ENCODE measurements at places on chromosomes 4 and X.

DNA sequence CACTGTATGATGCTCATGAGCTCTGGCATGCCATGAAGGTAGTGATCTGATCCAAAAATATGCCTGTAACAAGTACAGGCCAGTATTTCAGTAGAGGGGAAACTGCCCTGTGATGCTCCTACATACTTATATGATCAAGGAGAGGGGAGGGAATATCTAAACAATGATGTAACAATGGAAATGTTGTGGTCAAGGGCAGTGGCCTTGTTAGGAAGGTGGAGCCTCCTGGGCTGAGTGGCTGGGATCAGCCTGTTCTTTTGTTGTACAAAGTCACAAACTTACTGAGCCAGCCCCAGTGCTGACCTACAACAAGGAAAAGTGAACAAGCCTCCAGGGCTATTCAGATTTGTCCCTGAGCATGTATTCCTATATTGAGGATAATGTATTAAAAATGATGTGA lies 70.3 kb downstream of the ANXA10 start:
- no peak for DNase-seq

GRCh38 chr4:35818520-35818919 lies 425.8 kb downstream of the ARAP2 start:
- no peak for DNase-seq

- no peak for DNase-seq
Measured at GRCh38 chr4:170025523-170026252, 507 bp downstream of the MFAP3L start.

GRCh38 chrX:2427147-2427546 lies 73.6 kb downstream of the DHRSX start:
- no peak for DNase-seq

GRCh38 chrX:5646818-5647217 lies 581.8 kb downstream of the NLGN4X start:
- no peak for DNase-seq

GRCh38 chr4:139900964-139901376 lies 235.4 kb downstream of the MGST2 start:
- no peak for DNase-seq

DNA sequence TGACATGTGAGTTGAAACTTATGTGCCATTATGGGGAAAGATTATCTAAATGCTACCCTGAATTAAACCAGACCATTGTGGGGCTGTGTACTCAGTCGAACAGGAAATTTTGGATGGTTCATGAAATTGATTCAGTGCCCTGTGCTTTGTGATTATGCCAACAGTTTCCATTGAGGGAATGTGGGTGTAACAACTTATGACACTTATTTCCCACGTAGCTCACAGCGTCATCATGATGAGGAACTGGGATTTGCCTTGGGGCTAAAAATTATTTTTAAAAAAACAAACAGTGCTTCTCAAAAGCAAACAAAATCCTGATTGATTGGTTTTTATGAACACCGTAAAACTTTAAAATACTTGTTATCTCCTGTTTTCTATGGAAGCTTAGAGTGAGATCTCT lies 8.3 kb upstream of the CLTRN start:
- DNase-seq, result no peak

GRCh38 chr4:83552924-83553323 lies 17.0 kb downstream of the GPAT3 start:
- no peak for DNase-seq

GRCh38 chr4:16860516-16860915 lies 37.9 kb downstream of the LDB2 start:
- DNase-seq, result no peak

DNA sequence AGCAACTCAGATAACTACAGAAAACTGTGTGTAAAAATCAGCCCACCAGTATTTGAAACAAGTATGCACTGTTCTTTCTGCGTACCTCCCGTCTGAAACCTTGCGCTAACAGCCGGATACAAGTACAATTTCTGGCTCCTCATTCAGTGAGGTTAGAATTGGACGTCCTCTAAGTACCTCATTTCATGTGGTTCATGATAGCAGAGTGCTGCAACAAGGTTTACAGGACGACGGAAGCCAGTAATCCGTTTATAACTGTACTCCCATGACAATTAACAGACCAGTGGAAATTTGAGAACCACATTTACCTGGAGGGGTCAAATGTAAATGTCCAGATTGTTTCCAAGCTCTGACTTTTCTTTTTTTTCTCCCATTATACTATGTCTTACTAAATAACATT lies 52.9 kb upstream of the TENM3 start:
- no peak for DNase-seq

- no peak for DNase-seq
Measured at GRCh38 chr4:140255467-140255866, 101.5 kb upstream of the MAML3 start.

DNA sequence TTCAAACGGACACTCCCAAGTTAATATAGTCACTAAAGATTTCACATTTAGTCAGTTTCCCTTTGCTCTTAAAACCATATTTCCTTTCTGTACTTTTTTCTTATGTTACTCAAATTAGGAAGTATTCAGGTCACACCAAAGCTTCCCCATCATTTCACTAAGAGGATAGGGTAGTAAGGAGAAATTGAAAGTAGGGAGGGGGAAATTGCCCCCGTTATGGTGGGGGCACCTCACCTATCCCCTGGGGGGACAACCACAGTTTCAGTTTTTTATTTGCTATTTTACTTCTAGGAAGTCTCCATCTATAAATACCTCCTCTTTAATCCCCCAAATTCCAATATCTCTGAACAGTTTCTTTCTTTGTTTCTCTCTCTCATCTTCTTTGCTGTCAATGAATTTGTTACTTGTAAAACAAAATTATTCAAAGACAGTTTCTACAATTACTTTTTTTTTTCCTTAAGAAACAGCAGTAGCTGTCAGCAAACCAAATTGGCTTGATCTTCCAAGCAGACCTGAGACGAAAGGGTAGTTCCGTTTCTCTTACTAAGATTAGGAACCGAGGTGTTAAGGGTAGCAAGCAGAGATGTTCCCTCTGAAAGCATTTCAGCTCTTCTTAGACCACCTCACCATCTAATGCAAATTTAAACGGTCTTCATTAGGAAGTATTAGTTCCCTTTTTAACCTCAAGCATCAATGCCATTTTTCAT lies 160.2 kb upstream of the KLF3 start:
- no peak for DNase-seq

GRCh38 chr4:165199286-165199685 lies 8.1 kb upstream of the KLHL2 start:
- DNase-seq, result no peak

DNA sequence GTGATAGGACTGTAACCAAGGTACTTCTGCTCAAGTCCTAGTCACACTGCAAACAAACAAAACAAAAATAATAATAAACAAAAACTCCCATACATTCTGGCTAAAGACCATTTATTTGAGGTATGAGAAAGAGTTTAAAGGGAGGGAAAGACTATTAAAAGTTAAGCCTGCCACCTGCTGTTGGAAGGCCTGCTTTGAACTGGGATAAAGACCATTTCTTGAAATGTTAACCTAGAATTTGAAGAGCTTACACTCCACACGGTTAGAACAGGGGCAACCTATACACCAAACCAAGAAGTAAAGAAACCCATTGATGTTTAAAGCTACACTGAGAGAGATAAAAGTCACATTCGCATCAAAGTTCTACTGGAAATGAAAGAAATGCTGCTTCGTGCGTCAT lies 548.7 kb upstream of the DIPK2B start:
- DNase-seq, result no peak

DNA sequence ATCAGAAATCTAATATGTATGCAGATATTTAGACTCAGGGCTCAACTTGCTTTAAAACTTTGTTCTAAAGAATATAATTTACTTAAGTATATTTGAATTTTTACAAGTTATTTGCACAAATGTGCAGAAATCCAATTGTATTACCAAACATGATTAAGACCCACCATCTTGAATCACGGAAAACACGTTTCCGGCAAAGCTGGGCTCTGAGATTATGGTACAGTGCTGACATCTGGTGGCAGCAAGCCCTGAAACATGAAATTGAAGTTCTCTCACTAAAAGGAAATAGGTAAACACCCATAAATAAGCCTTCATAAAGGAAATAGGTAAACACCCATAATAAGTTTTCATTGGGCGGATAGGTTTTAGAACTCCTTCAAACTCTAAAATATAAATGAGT lies 98.3 kb upstream of the MAOA start:
- peak; percentile 30 for DNase-seq

DNA sequence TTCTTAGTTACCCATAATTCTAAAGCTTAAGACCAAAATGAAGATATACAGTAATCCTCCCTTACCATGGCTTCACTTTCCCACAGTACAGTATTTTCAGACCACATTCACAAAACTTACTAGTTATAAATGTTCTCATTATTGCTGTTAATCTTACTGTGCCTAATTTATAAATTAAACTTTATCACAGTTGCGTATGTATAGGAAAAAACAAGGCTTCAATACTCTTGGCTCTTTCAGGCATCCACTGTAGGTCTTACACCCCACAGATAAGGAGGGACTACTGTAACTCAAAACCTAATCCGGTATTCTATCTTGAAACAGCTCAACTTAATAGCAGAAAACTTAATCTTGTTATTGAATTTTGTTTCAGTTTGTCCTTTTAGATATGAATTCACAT lies 3.6 kb downstream of the HMGB2 start:
- DNase-seq, result no peak

DNA sequence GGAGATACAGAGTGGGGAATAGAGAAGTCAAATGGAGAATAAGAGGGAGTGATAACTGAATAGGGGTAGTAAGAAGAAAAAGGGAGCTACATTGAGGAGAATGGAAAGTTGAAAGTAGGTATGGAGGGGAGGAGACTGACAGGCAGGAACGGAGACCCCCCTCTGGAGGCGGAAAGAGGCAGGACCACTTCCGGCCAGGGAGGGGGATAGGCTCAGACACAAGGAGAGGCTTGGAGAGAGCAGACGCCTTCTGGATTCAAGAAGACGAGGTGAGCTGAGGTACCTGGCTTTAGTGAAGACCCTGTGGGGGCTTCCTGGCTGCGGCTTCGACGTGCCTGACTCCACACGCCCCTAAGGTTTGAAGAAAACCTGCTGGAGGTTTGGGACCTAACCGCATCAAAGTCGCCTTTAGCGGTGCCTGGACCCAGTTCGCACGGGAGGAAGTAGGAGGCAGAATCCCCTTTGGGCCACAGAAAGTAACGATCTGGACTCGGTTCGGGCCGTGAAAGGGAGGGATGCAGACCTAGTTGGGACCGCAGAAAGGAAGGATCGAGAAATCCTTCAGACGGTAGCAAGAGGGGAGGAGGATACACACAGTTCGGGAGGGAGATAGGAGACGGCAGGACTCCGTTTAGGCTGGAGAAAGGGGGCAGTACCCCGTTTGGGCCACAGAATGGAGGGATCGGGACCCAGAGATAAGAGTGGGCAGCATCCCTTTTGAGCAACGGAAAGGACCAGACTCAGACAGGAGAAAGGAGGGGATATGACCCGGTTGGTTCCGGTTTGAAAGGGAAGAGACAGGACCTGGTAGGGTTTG lies at the start of gene TRO:
Gene TRO (plus strand): TSS at position 215 of the 817 bp plus-strand sequence. CDS start 1,423 bp downstream, outside the sequence.
- no peak for DNase-seq

DNA sequence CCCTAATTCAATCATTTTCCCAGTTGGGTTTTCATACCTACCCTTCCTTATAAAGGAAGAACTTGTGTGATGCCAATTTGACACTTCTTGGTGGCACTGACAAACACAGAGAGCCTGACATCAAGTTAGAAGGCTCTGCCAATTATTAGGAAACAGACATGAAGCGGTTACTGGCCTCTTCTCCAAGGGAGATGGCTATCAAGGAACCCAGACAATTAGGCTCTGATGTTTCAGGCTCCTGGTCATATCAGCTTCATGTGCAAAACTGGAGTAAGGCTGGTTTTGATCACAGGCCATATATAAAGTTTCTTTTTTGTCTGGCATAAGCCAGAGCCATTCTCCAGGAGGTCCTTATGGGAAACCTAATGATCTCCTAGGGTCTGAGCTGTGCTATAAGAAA lies 428 bp downstream of the ARL13A start:
- no peak for DNase-seq

DNA sequence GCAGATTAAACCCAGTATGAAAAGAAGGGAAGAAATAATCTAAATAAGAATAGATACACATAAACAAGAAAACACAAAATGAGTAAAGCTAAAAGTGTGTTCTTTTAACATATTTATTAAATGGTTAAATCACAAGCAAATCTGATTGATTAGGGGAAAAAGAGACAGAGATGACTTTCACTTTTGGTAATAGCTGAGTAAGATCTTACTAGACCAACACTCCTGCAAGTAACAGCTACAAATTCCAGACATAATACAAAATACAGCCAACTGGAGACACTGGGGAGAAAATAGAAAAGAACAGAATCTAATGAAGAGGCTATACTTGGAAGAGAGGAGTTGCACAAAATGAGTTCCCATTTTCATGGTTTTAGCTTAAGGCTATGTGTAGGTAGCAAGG lies 33.5 kb downstream of the OR13H1 start:
- DNase-seq, result no peak

DNA sequence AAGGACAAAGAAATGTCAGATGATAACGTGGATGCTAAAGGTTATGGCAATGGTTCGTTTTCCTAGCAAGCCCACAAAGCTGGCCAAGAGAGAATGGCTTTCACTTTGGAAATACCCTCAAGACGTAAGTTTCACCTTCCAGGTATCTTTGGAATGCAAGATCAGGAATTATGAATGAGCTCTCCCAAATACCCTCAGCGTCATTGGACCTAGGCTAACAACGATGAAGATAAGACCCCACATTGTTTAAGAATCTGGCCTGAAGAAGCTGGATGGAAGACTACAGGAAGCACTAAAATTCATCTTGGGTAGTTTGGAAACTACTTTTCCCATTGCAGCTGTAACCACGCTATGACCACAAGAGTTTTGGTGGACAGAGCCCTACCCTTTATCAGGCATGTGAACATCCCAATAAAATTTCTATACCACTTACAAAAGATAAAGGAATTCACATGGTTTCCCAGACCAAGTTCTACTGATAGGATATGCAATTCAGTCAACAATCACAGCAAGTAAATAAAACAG lies 111.9 kb downstream of the KDR start:
- no peak for DNase-seq

- no peak for DNase-seq
Measured at GRCh38 chrX:11113731-11114130, 2.6 kb downstream of the HCCS start.

- no peak for DNase-seq
Measured at GRCh38 chr4:118814891-118815290, 21.0 kb downstream of the SEC24D start.

GRCh38 chr4:74161666-74162450 lies 3.9 kb downstream of the MTHFD2L start:
- DNase-seq, result no peak

GRCh38 chr4:150971901-150972300 lies 43.2 kb downstream of the LRBA start:
- no peak for DNase-seq

GRCh38 chrX:107450823-107451509 lies 1.5 kb downstream of the FRMPD3 start:
- no peak for DNase-seq

GRCh38 chrX:150857453-150857852 lies 41.0 kb downstream of the CD99L2 start:
- no peak for DNase-seq

GRCh38 chr4:146522869-146523205 lies 1.1 kb upstream of the SLC10A7 start:
- no peak for DNase-seq

DNA sequence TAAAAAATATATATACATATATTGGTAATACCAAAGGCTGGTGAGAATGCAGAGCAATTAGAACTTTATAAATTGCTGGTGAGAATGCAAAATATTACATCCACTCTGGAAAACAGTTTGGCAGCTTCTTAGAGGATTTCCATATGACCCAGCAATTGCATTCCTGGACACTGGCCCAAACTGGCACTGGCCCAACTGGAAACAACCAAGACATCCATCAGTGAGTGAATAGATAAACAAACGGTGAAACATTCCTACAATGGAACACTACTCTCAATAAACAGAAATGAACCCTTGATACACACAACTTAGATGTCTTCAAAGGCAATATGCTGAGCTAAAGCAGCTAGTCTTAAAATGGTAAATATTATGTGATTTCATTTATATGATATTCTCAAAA lies 524.2 kb downstream of the IQCM start:
- DNase-seq, result no peak
